ENCODE measurements at places on chromosomes 3 and 15.
A peak's percentile ranks its signal among the peaks of the same experiment; 100 is the strongest.

DNA sequence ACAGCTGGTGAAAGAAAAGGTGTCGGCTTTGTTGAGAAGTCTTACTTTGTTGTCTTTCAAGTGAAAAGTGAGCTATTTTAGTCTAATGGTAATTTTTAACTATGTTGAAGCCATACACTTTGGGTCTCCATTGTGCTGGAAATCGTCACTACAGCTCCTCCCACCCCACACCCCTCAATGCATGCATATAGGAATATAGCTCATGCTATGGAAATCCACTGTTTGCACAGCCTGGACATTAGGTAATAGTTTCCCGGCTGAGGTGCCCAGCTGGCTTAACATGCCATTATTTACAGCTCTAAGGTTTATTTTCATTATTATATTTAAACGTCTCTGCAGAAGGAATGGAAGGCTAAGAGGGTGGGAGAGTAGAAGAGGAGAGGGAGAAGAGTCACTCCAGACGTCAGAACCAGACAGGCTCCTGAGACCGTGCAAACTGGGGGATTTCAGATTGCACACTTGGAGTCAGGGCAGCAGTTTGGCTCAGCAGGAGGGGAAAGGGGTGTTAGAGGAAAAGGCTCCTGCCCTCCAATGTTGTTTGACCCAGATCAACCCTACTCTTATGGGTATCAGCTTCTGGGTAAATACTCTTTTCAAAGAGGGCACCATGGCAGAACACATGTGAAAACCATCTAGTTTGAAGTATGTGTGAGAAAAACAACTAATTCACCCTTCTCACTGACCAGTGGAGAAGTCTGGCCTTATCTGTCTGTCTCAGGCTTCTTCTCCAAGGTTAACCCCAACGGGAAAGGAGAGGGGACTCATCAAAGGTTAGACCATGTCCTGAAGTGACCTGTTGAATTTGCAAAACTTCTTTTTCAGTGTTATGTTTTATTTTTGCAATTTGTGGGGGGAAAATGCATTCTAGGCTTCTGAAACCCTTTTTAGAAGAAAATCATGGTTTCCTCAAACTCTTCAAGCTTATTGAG, 218.7 kb upstream of the CTDSPL start:
- no peak for DNase-seq

- no peak for DNase-seq
These were observed 62.3 kb downstream of the UBP1 start for GRCh38 chr3:33377931-33378330.

DNA sequence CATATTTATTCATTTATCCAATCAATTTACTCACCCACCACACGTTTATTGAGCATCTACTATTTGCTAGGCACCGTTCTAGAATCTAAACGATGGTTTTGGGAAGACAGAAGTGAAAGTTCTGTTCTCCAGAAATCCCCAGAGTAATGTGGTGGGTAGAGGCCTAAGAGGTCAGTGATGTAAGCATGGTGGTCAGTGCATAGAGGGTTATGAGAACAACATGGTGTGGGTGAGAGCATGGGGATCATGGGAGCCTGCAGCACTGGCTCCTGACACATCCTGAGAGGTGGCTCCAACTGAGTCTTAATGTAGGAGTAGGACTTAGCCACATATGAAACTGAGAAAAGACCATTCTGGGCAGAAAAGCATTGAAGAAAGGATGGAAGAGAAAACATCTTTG, 85.3 kb upstream of the TNFAIP8L3 start:
- DNase-seq = no peak

- no peak for DNase-seq
These were observed 201.0 kb upstream of the GBE1 start for GRCh38 chr3:81962396-81962795.

GRCh38 chr3:56677286-56677685, 5.8 kb downstream of the TASOR start:
- no peak for DNase-seq

DNA sequence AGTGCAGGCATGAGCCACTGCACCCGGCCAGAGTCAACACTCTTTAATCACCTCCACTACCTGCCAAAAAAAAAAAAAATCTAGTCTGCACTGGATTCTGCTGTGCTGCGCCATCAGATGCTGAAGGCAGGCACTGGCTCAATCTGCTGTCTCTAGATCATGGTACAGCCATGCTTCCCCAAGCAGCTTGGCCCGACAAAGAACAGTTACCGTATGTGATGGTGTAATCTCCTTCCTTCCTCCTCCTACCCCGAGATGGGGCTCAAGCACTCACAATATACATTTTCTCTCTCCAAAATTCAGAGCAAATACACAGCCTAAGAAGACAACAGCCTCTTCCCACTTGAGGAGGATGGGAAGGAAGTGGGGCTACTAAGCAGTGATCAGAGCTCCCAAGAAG, 45.1 kb downstream of the DAPK2 start:
- DNase-seq = no peak

- no peak for DNase-seq
These were observed 1133.5 kb downstream of the ROBO1 start for GRCh38 chr3:78634316-78634715.

- DNase-seq = no peak
These were observed 27.4 kb upstream of the ATP10A start for GRCh38 chr15:25890529-25890928.

DNA sequence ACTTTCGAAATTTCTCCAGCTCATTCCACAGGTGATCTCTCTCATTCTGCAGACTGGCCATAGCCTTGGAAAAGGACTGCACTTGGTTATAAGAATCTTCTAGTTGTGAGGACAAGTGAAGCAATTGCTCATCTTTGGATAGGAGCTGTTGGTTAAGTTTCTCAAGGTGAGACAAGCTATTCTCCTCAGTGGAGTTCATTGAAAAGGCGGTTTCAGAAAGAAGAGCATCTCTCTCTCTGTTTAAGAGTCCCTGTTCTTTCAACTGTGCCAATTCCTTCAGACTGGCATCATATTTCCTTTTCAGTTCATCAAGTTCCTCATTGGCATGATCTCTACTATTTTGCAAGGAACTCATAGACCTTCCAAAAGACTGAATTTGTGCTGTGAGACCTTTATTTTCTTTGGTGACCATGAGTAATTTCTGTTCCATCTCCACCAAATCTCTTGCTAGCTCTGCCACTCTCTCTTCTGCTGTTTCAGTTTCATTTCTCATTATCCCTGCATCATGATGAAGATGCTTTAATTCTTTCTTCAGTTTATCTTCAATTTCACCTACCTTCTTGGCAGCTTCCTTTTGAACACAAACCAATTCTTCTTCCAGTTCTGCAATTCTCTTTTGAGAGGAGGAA, 30.2 kb upstream of the HCLS1 start:
- DNase-seq = no peak

DNA sequence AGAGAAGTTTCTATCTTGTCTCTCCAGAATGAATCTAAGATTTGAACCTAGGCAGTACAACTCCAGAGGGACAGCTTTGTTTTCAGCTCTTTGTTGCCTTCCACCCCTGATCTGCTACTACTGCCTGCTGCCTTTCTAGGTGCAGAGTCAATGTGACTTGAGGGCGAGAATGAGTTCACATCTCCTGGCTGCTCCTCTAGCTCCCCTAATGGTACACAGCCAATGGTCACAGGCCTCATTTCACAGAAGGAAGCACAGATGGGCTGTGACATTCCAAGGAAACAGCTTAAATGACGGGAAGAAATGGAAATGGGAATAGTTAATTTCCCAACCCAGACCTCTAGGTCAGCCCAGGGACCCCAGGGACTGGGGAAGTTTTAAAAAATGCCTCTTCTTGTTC, 32.4 kb downstream of the FAM43A start:
- no peak for DNase-seq

- no peak for DNase-seq
These were observed 69.0 kb downstream of the SLC24A1 start for GRCh38 chr15:65690778-65691177.

DNA sequence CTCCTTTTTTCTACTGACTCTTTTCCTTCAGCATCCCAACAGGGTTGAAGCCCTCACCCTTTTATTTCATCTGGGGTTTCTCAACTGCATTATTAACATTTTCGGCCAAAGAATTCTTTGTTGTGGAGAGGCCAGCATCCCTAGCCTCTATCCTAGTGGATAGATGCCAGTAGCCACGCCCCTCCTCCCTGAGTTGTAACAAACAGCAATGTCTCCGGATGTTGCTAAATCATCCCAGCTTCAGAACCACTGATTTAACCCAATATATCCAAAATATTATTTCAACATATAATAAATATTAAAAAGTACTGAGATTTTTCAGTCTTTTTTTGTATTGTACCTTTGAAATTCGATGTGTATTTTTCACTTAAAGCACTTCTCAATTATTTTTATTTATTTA, 2.0 kb upstream of the RNF111 start:
- DNase-seq = no peak

GRCh38 chr3:102031834-102032233, 182.5 kb downstream of the NFKBIZ start:
- no peak for DNase-seq

- no peak for DNase-seq
These were observed 63.0 kb upstream of the PFN2 start for GRCh38 chr3:150033721-150034120.

DNA sequence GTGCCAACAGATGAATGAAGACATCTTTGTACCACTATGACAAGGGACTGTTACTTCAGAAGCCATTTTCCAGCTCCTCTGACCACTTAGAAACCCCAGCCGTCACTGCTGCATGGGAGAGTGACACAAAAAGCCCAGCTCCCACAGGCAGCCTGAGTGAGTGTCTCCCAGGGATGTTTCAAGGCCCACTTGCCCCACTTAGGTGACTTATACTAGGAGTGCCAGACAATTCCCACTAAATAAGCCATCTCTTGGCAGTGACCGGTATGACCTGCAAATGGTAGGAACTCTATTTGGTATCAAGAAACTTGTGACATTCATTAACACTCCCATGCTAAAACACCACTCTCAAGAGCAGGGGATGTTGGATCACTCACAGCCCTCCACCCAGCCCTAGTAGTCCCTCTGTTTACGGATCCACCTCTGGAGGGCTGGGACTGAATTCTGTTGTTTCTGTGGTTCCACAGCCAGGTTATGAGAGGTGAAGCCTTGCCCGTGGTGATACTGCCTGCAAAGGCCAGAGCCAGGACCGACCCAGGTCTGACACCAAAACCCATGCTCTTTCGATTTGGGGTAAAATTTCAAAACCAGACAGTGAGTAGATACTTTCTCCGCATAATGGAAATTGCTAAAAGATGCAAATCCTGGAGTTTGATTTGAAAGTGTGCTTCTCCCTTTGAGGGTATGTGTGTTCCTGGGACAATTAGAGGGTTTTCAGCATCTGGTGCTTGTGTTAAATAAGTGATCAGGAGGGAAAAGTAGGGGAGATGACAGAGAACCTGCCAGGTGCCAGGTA, 14.5 kb downstream of the RBP1 start:
- DNase-seq = no peak

DNA sequence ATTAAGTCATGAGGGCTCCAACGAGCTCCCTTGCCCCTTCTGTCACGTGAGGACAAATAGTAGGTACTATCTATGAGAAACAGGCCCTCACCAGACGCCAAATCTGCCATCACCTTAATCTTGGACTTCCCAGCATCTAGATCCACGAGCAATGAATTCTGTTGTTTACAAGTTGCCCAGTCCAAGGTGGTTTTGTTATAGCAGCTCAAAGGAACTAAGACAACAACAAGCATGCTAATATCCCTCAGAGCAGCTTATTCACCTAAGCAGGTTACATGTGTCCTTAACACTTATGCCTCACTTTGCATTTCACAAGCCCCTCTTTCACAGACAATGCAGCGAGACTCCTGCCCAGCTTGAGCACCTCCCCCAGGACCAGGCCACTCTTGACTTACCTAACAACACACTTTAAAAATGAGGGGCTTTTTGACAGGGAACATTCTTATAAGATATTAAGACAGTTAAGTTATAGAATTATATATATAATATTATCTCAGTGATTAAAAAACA, 219.5 kb downstream of the PLCH1 start:
- DNase-seq = no peak

- no peak for DNase-seq
These were observed 402.6 kb downstream of the CNTN6 start for GRCh38 chr3:1495466-1495865.

- DNase-seq = no peak
These were observed 44.0 kb downstream of the PDE8A start for GRCh38 chr15:85025516-85026251.

DNA sequence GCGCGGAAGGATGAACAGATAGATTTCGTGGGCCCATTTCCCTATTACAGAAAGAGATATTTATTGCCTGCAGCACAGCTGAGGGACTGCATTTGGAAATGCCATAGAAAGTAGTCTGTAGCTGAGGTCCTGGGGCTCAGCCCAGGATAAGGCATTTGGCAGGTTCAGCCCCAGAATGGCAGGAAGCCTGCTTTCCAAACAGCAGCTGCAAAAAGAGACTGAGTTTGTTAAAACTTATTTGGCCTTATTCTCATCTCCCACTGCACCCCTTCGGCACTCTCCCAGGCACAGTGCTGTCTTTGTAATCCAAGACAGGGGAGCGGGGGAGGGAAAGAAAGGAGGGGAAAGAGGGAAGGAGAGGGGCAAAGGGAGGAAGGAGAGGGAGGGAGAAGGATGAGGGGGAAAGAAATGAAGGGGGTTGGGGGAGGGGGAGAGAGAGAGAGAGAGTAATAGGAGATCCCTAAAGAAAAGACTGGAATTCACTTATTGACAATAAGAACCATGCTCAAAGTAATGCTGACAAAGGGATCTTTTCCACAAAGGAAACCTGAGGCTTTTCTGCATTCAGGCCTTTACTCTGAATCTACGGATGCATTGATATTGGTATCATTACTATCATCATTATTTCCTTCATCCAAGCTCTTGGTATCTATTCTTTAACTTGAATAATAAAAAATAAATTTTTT, 94.0 kb upstream of the LRRN1 start:
- no peak for DNase-seq

- no peak for DNase-seq
These were observed 160.4 kb downstream of the CHL1 start for GRCh38 chr3:356952-357351.

- no peak for DNase-seq
These were observed 41.9 kb downstream of the NIPA2 start for GRCh38 chr15:22880068-22880980.

- DNase-seq = peak; percentile 51
These were observed 275.3 kb downstream of the UACA start for GRCh38 chr15:70488002-70488605.

GRCh38 chr3:53181024-53181371, 20.0 kb downstream of the PRKCD start:
- DNase-seq = no peak

- no peak for DNase-seq
These were observed 153.5 kb downstream of the ATP10A start for GRCh38 chr15:25709437-25710159.

GRCh38 chr15:78763796-78764241, 47.4 kb downstream of the ADAMTS7 start:
- no peak for DNase-seq

DNA sequence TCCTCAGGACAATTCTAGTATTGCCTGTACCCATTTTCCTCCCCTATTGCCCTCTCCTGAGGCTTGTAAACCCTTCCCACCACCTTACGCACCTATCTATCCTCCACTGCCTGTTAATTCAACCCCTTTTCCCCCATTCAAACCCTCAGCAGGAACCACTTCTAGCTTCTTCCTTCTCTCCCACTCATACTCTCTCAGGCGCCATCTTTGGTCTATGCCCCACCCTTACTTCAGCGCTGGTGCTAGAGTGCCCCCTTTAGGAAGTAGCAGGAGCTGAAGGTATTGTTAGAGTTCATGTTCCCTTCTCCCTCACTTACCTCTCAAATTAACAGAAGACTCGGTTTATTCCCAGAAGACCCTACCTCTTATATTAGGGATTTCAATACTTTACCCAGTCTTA, 121.8 kb upstream of the NLGN1 start:
- no peak for DNase-seq

- no peak for DNase-seq
These were observed 25.0 kb downstream of the ANXA2 start for GRCh38 chr15:60372756-60373155.

All from activated T-helper 1 cell treated with anti-CD3 and anti-CD28 coated beads, Interleukin-2, amount 50 U/mL, for 16 hours (primary cell).